Stromal cell of bone marrow (primary cell): ENCODE measurements at places on chromosomes 3 and 15.

DNA sequence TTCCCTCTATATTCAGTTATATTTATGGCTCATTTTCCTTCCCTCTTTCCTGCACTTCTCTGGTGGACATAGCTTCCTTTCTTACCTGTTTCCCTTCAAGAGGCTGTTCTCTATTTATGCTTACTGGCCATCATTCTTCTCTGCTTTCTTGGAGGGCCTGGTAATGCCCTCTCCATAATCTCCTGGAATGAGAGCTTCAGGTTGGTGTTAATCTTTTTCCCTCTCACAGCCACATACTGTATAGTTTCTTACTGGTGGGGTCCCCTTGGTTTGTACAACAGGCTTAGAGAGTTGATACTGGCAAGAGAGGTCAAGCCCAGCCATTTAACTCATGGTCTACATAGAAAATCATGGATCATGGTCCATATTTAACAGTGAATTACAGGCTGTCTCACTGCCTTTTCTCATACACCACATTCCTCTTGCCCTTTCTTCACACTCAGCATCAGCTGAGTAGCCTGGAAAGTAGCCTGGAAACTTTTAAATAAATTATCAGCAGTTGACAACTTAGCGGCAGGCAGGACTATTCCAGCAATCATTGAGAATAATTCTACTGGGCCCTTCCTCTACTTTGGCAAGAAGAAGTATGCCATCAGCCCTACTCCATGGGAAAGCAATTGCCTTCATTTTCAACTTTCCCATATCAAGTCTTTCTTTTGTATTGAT, 38.0 kb upstream of the DPH6 start:
- DNase-seq = peak; percentile 44

DNA sequence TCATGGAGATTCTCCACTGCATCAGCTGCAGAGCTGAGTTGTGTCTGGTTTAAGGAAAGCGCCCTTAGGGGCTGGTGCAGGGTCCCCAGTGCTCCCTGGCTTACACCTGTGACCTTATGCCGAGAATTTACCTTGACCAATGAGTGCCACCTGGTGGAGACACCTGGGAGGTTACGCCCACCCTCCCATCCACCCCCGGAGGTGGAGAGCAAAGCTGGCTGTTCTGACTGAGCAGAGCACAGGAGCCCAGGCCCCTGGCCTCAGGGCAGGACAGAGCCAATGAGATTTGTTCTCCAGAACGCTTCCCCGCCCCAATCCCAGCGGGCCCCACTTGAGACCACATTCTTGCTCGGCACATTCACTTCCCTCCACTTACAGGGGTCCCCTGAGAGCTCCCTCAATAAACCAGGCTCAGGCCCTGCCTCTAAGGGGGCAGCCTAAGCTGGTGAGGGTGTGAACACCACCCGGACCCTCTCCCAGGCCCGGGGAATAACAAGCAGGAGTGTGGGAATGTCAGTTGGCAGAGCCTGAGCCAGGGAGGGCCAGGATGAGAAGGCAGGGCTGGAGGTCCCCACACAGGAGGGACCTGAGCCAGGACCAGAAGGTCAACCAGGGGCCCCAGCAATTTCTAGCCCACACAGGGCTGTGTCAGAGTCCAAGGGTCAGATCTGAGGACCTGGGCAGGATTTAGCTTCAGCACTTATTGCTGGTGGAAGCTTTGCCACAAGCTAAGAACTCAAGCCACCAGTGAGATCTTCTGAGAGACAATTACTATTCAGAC, 117.1 kb downstream of the TPRA1 start:
- DNase-seq = no peak

- no peak for DNase-seq
Observed at GRCh38 chr3:10994306-10994705, 1.8 kb downstream of the SLC6A1 start.

GRCh38 chr3:190320594-190321362, 1.5 kb downstream of the CLDN1 start:
- no peak for DNase-seq

DNA sequence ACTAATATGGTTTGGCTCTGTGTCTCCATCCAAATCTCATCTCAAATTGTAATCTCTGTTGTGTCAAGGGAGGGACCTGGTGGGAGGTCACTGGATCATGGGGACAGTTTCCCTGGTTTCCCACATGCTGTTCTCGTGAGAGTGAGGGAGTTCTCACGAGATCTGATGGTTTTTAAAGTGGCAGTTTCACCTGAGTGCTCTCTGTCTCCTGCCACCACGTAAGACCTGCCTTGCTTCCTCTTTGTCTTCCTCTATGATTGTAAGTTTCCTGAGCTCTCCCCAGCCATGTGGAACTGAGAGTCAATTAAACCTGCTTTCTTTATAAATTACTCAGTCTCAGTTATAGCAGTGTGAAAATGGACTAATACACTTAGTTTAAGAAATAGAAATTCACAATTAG, 228.9 kb downstream of the CD47 start:
- DNase-seq = no peak

- DNase-seq = no peak
Observed at GRCh38 chr3:13066834-13067233, 6.4 kb downstream of the IQSEC1 start.

- DNase-seq = no peak
Observed at GRCh38 chr3:6985848-6986247, 124.9 kb downstream of the GRM7 start.

DNA sequence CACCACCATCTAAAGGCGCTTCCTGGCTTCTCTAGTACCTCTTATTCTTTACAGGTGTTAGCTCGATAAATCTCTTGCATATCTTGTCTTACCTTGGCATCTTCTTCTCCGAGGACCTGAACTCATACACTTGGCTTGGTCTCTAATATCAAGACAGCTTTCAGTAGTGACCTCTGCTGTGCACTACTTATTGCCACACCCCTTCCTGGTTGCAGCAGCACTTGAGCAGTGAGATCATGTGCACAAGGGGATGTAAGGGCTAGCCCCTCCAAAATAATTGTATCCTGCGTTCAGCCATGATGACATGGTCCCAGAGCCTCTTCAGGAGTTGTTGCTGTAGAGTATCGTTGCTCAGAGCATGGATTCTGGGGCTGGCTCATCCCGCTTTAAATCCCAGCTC, 1.3 kb upstream of the PLA1A start:
- no peak for DNase-seq

DNA sequence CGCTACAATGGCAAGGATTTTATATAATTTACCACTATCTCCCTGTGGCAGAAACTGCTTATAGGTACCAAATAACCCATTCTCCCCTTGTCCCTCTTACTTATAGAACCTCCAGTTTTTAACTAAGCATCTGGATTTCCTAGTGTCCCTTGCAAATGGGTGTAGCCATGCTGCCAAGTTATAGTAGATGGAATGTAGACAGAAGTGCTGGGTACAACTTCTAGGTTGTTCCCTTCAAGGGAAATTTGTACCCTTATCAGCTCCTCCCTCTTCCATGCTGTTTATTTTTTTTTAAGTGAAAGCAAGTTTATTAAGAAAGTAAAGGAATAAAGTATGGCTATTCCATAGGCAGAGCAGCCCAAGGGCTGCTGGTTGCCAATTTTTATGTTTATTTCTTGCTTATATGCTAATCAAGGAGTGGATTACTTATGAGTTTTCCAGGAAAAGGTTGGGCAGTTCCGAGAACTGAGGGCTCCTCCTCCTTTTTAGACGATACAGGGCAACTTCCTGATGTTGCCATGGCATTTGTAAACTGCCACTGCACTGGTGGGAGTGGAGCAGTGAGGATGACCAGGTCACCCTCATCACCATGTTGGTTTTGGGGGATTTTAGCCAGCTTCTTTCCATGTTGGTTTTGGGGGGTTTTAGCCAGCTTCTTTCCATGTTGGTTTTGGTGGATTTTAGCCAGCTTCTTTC, 40.1 kb upstream of the TM4SF19 start:
- no peak for DNase-seq

DNA sequence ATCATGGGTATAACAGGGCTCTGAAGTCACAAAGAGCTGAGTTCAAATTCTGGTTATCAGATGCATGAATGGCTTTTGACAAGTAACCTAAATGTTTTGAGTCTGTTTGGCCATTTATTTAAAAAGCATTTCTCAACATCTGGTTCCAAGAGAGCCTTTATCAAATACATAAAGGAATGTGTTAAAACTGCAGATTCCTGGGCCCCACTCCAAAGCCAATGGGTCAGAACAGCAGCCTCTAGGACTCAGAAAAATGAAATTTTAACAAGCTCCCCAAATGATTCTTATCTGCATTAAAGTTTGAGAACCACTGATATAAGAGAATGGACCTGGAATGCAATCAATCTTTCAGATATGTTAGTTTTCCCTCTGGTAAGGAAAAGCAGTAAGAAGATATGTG, 3.4 kb downstream of the B4GALT4 start:
- DNase-seq = no peak

- no peak for DNase-seq
Observed at GRCh38 chr15:55402707-55403106, 5.5 kb downstream of the CCPG1 start.

DNA sequence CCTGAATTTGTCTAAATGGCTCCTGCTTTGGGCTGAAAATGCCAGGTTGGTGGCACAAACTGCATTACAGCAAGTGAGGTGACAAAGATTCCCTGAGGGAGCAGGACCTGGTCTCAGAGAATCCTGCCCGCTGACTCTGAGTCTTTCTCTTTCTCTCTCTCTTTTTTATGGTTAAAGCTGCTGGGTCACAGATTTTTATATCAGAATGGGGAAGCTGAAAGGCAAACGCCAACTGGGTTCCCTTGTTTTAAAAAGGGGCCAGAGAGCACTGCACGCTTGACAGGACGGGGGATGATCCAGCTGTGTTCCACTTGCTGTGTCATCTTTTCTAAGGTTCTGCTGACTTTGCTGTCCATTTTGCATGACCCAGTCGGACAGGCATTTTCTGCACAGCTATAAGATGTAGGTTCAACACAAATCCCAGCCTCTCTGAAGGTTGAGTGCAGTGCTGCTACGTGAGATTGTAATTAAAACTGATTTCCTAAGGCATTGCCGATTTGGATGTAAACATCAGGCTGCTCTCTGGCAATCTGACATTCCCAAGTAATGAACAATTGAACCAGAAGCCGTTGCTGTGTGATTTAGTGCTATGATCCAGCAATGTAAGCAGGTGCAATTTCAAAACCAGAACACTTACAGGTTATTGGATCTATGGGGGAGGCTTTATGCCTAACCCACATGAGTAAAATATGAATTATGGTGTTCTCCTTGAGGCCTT, 25.8 kb downstream of the ARHGEF3 start:
- no peak for DNase-seq

GRCh38 chr3:168981396-168981795, 682.1 kb downstream of the MECOM start:
- DNase-seq = no peak

- DNase-seq = peak; percentile 18
Observed at GRCh38 chr15:85761635-85762034, 33.1 kb downstream of the KLHL25 start.

- DNase-seq = no peak
Observed at GRCh38 chr3:172213200-172213599, 173.8 kb downstream of the FNDC3B start.

DNA sequence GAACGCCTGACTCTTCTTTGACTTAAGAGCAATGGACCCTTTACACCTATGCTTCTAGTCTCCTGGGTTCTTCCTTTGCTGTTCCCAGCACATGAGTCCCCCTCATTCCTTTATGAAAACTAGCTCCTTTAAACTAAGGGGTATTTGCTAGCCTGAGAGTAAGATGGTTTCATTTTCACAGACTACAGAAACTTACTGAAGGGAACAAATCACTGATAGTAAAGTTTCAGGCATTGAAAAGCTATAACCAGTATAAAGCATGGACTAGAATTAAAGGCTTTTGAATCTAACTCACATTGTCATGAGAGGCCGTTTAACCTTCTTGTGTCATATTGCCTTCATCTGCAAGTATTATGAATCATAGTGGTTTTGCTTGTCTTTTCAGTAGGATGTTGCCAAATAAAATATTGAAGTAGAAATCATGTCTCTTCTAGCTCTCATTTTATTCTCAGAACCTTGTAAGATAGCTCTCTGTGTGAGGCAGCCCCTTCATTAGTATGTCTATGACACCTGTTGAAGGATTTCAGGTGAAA, 765.9 kb downstream of the NR2F2 start:
- no peak for DNase-seq

DNA sequence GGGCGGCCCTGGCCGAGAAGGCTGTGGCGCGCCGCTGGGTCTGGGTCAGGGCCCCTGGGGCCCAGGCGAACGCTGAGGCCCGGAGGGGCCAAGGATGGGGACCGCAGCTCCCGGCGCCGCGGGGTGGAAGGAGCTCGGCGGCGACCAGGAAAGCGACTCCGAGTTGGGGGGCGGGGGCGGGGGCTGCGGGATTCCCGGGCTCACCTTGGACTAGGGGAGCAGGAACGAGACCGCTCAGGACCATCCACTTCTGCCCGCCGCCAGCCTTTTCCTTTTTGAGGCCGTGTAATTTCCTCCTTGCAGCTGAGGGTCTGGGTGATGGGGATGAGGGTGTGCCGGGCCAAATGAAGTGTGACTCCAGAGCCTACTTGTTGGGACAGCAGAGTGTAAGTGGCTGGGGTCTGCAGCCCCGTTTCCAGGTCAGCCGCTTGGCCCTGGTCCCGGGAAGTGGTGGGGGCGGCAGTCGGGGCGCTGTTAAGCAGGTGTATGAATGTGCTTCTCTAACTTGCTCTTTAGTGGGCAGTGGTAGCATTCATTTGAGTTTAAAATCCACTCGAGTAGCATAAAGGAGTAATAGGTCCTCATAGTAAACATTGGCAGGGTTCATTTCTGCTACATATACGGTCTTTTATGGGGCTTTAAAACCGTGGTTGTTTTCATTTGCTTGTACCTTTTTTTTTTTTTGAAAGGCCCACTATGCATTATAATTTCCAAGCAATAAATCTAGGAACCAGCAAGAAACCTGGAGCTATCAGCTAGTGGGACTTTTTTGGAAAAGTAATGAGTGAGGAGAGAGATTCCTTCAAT, 717 bp downstream of the PXK start:
- DNase-seq = no peak

- DNase-seq = no peak
Observed at GRCh38 chr3:175489406-175489805, 630.3 kb downstream of the NAALADL2 start.

GRCh38 chr3:153130312-153130977, 31.6 kb upstream of the RAP2B start:
- peak; percentile 44 for DNase-seq

DNA sequence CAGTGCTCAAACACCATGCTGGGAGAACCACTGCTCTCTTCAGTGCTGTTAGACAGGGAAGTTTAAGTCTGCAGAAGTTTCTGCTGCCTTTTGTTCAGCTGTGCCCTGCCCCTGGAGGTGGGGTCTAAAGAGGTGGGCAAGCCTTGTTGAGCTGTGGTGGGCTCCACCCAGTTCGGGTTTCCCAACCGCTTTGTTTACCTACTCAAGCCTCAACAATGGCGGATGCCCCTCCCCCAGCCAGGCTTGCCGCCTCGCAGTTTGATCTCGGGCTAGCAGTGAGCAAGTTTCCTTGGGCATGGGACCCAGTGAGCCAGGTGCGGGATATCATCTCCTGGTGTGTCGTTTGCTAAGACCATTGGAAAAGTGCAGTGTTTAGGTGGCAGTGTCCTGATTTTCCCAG, 670.2 kb upstream of the ALCAM start:
- DNase-seq = no peak

DNA sequence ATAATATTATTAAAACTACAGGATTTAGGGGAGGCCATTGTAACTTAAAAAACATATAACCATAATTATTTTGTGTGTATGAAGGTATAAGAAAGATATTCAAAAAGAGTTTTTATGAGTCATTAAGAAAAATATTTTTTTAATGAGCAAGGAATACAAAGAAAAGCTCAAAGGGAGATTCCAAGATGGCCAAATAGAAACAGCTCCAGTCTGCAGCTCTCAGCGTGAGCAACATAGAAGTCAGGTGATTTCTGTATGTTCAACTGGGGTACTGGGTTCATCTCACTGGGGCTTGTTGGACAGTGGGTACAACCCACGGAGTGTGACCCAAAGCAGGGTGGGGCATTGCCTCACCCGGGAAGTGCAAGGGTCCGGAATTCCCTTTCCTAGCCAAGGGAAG, 336.1 kb downstream of the TBL1XR1 start:
- DNase-seq = no peak
